Spleen (tissue), 13 donors: ENCODE measurements at places on chromosomes 13 and 19.

GRCh38 chr13:20654156-20654555 lies 49.3 kb upstream of the IL17D start:
- no peak overlapping the region for H3K27ac ChIP-seq
- H3K27me3 ChIP-seq, result no peaks in the 10 kb centered on the region
- H3K4me3 ChIP-seq, result no peak overlapping the region
- no peaks in the 10 kb centered on the region for H3K4me1 ChIP-seq
- no peak for DNase-seq

DNA sequence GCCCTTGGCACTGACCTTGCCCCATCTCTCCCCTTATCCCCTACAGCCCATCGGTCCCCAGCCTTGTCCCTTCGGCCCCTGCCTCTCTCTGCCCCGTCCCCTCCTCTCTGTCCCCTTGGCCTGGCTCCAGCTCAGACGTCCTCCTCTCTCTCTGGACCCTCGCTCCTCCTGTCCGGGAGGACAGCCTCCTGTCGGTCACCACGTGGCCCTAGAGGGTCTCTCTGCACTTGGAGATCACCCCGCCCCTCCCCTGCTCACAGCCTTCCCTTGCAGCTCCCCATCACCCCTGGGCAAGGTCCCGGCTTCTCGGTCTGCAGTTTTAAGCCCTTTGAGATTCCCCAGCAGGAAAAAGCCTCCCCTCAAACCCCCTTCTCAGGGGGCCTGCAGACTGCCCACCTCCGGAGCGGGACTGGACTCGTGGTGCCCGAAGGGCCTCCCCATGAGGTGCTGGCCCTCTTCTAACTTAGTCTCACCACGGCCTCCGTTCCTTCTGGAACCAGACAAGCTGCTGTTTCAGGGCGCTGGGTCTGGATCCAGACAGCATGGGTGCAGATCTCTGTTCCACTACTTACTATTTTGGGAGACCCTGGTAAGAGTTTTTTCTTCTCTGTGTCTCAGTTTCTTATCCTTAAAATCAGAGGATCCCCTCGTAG lies 3.3 kb upstream of the KLK15 start:
- no peak overlapping the region for H3K27ac ChIP-seq
- peak overlapping the region; percentile 51 for H3K4me3 ChIP-seq
- peaks cover 11% of the 10 kb centered on the region for H3K4me1 ChIP-seq
- peaks cover 46% of the 10 kb centered on the region for H3K27me3 ChIP-seq

- no peak for DNase-seq
- H3K36me3 ChIP-seq, result no peaks in the 10 kb centered on the region
- H3K27me3 ChIP-seq, result no peaks in the 10 kb centered on the region
- no peak overlapping the region for H3K4me3 ChIP-seq
- H3K27ac ChIP-seq, result no peak overlapping the region
Observed at GRCh38 chr13:68185444-68186141, 955.5 kb upstream of the PCDH9 start.

DNA sequence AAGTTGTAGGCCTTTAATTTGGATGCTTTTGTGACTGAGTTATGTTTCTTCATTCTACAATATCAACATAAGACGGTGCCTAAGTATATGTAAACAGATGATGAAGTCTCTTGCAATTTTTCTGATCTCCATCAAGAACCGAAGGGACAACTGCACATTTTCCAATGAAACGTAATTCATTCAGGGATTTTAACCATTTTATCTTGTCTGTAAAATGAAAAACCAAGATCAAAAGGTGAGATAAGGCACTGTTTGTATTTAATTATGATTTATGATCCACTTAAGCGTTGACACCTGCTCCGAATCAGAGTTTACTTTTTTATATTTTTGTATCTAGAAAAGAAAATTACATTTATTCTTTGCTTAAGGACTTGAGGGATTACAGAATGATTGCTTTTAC lies 556.8 kb upstream of the ARGLU1 start:
- no peaks in the 10 kb centered on the region for H3K27me3 ChIP-seq
- no peak overlapping the region for H3K4me3 ChIP-seq
- no peaks in the 10 kb centered on the region for H3K4me1 ChIP-seq
- no peak overlapping the region for H3K27ac ChIP-seq
- no peaks in the 10 kb centered on the region for H3K36me3 ChIP-seq
- DNase-seq, result no peak

GRCh38 chr19:38693380-38694223 lies 46.2 kb downstream of the ACTN4 start:
- H3K27me3 ChIP-seq, result no peaks in the 10 kb centered on the region
- no peaks in the 10 kb centered on the region for H3K36me3 ChIP-seq
- H3K4me1 ChIP-seq, result peaks cover 96% of the 10 kb centered on the region
- peak; percentile 88 for DNase-seq

GRCh38 chr19:2488942-2489731 lies 13.2 kb downstream of the GADD45B start:
- H3K27me3 ChIP-seq, result no peaks in the 10 kb centered on the region
- H3K4me3 ChIP-seq, result peak overlapping the region; percentile 32
- H3K4me1 ChIP-seq, result peaks cover 40% of the 10 kb centered on the region

- H3K27ac ChIP-seq, result no peak overlapping the region
- no peaks in the 10 kb centered on the region for H3K36me3 ChIP-seq
- no peak for DNase-seq
- H3K27me3 ChIP-seq, result peaks cover 21% of the 10 kb centered on the region
Observed at GRCh38 chr13:27774169-27774568, 18.1 kb upstream of the GSX1 start.

DNA sequence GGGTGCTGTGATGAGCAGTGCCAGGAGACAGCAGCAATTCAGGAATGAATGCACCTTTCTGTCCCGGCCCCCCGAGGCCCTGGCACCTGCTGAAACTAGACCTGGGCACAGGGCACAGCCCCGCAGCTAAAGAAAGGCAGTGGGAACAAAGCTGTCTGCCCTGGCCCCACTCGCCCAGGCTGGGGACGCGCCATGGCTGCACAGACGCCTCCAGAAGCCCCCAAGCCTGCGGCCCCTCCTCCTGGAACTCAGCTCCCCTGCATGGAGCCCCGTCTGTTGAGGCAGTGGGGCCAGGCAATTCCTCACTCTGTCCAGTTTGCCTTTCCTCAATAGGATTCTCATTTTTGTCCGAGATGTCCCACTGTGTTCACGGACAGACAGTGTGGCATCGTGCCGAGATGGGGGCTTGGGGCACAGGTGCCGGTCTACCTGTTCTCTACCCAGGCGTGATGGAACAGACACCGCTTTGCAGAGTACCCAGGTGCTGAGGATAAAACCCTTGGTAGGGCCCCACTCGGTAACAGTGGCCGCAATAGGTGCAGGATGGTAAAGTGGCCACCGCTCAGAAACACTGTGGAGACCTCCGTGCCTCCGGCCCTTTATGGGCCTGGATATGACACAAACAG lies 146.5 kb upstream of the SOX1 start:
- H3K4me3 ChIP-seq, result no peak overlapping the region
- no peaks in the 10 kb centered on the region for H3K27me3 ChIP-seq
- H3K4me1 ChIP-seq, result no peaks in the 10 kb centered on the region
